ENCODE measurements at places on chromosomes 7 and 10. TPM values are rescaled to one million over a fixed set of nuclear protein-coding genes. Genes with fewer than 3 reads are reported as not detected.

DNA sequence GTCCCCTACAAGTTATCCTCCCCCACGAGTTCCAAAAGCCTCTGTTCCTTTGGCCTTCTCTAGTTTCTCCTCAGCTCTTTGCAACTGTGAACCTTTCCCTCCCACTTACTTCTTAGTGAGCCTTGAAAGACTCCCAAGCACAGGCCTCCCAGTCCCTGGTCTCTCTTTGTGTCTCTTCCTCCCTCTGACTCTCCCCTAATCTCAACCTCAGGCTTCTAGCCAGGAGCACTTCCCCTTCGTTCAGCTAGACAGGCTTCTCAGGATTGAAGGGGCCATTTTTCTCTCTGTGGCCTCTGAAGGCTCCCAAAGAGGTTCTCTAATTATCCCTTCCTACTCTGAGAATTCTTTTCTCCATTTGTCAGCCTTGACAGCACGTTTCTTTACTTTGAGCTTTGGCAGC is 50.2 kb upstream of the PHYHIPL start:
- DNase-seq: no peak

- DNase-seq: no peak
Observed at GRCh38 chr7:44221231-44221791, 20.5 kb downstream of the YKT6 start.

GRCh38 chr7:142123184-142123583 is 11.7 kb downstream of the MGAM2 start:
- no peak for DNase-seq

DNA sequence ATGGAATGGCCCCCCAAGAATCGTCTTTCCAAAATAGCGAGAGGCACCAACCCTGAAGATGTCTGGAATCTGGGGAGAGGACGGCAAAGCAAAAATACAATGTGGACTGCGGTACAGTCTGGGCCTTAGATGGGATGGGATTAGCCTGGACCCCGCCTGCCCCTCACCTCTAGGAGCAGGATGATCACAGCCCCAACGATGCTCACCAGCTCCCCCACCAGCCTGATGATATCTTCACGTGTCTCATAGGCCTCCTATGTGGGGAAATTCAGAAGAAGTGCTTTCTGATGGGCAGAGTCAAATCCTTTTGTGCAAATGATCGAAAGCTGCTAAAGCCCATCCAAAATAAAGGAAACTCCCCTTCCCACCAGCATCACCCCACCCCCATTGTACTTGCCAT is 18.2 kb downstream of the TRPV5 start:
- DNase-seq: no peak

DNA sequence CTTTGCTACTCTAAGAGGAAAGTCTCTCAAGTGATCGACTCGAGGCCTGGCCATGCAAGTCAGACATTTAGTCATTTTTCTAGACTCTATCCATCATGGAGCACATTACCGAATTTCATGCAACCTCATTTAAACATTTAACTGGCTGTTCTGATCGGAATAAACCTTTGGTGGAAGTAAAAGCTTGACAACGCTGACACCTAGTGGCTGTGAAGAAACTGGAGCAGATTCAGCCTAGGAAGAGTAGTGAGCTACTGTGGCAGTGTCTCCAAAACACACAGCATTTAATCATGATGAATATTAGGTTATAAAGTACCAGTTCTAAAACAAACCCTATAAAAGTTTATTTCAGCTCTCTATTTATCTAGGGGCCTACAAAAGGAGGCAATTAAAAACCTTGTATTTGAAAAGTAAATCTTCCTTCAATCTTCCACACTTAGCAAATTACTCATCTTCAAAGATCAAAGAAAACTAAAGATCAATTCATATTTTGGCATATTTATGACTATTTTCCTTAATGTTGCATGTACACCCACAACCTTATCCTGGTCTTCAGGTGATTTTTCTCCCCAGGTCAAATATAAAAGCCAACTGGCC is 175.0 kb downstream of the CTNNA3 start:
- DNase-seq: peak; percentile 54

- DNase-seq: no peak
Observed at GRCh38 chr10:84943541-84943940, 615.2 kb downstream of the CCSER2 start.

DNA sequence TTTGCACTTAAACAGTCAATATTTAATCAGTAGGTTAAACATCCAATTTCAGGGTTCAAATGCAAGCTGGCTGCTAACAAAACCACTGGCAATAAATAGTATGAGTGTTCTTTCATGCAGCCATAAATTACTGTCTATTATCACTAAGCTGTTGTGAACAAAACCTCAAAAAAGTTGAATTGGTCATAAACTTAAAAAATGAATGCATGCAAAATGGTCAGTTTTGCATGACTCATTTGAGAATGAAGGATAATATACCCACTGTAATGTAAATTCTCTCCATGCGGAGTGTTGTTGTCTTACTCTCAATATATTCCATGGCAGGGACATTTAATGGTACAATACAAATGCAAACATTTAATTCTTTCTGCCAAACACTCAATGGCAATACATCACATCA is 226.4 kb downstream of the MAGI2 start:
- no peak for DNase-seq

DNA sequence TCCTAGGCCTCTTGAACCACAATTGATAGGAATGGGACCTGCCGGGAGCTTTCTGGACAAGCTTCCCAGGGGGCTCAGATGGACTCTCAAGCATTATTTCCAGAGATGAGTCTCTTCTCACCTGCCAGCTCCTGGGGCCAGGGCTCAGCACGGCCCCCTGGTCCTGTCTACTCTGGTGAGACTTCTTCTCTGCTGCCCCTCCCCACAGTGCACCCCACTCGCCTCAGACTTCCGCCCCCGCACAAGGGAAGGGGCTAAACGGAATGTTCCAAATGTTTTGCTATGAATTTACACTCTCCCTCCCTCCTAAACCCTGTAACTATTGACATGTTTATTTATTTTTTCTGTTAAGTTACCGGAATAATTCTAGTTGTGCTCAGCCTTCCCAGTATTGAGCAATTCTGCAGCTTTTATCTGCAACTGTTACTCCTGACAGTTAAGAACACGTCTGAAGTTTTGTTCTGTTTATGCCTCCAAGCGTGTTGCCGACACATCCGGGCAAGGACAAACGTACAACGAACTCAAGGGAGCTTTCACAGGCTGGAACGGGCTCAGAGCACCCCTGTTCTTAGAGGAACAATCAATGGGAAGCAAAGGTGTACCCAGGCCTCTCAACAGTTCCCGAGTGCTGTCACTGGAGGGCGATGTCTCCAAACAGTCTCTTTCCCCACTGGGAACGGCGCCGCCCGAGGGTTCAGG is 55.2 kb downstream of the FHIP2A start:
- peak; percentile 58 for DNase-seq

- peak; percentile 61 for DNase-seq
Observed at GRCh38 chr10:35640474-35640873, 1.6 kb downstream of the FZD8 start.

GRCh38 chr10:44157574-44157973 is 227.3 kb downstream of the CXCL12 start:
- DNase-seq: no peak

- no peak for DNase-seq
Observed at GRCh38 chr10:111297351-111297848, 220.6 kb downstream of the ADRA2A start.

GRCh38 chr10:49761789-49762565 is at the start of gene OGDHL:
Gene OGDHL, minus strand, starts transcription at chr10:49762323. Its CDS starts 3,731 bp downstream, at chr10:49758592.
- DNase-seq: peak; percentile 58

GRCh38 chr7:138663725-138664710 is 37.1 kb downstream of the SVOPL start:
- DNase-seq: peak; percentile 3

DNA sequence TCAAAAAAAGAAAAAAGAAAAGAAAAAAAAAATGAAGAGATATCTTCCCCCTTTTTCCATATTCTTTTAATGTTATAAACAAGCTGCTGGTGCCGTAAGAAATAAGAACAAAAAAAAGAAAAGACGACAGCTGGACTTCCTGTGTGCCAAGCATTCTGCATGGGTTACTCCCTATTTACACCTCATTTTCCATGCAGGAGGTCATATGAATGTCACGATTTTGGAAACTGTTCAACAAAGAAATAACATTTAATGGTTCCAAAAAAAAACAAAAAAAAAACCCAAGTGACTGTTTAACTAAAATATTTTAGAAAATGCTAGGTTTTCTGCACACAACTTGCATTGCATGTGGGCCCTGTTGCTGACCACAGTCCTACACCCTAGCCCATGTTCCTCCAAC is 159.3 kb downstream of the TNS3 start:
- no peak for DNase-seq

DNA sequence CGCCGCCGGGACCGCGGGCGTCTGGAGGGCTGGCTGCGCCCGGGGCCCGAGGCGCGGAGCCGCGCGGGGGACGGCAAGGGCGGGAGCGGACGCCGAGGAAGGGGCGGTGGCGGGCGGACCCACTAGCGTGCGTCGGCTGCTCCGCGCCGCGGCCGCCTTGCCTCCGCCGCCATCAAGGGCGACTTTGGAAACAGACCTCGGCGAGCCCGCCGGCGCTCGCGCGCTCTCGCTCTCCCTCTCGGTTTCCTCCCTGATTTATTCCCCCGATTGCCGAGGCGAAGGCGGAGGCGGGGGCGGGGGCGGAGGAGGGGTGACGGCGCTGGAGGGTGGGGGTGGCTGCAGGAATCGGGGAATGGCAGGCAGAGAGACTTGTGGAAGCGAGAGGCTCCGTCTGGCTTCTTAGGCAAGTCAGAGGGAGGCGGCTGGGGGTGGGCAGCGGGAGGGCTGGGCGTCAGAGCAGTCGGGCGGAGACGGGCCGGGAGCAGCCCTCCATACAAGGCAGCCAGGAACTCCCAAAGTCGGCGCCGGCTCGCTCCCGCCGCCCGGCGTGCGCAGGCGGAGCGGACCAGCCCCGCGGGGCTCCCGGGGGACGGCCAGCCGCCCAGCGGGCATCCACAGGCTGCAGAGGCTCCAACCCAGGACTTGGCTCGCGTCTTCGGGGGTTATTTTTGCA is at the start of gene CACNA2D1:
TSS of gene CACNA2D1 (minus strand) at position 231 of the 673 bp plus-strand sequence.
- peak; percentile 88 for DNase-seq

GRCh38 chr10:43208147-43209073 is 58.5 kb downstream of the RASGEF1A start:
- DNase-seq: no peak

DNA sequence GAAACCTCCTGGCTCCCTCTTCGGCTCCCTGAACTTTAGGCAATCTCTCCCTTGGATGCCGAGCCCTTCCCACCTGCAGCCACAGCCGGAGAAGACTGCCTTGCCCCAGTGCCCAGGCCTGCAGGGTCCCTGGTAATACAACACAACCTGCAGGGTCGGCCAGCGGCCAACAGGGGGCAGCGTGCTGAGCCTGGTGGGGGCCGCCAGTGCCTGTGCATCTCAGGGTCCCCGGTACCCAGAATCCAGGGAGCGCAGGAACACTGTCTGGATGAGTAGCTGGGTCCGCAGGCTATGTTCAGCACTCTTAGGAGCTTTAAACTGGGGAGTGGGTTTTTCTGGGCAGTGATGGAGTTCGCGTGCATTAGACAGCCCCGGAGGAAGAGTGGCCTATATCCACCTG is 17.5 kb upstream of the C10orf71 start:
- no peak for DNase-seq

DNA sequence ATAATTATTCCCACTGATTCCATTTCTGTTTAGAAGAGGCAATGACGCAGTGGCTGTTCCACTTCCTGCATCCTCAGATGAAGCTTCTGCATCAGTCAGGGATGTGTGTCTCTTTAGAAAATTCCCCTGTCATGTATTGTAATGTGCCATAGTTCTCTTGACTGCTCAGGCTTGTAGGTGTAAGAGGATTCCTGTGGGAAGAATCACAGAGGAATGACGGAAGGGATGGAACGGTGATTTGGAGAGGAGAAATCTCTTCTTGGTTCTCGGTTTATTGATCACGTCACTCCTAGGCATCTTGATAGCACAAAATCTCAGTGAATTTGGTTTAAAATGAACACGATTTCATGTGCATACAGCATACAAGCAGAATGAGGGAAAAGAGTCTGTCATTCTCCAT is 69.8 kb upstream of the PRKCQ start:
- DNase-seq: no peak

GRCh38 chr10:128147669-128148068 is 21.4 kb upstream of the MKI67 start:
- DNase-seq: no peak

DNA sequence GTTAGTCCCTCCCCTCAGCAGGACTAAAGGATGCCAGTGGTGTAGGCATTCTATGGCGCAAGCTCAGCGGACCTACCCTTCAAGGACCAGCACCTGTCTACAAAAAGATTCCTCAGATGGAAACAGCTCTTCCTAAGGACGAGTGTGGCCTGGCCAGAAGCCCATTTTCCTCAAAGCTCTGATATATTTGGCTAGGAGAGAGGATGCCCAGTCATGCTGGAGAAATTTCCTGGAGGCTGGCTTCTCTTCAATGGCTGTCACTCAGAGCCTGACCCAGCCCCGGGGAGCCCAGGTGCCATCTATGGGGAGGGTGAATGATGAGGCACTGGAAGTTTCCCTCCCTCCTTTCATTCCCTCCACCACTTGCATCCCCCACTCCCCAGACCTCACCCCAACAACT is 111.5 kb downstream of the PLXNA4 start:
- peak; percentile 94 for DNase-seq

DNA sequence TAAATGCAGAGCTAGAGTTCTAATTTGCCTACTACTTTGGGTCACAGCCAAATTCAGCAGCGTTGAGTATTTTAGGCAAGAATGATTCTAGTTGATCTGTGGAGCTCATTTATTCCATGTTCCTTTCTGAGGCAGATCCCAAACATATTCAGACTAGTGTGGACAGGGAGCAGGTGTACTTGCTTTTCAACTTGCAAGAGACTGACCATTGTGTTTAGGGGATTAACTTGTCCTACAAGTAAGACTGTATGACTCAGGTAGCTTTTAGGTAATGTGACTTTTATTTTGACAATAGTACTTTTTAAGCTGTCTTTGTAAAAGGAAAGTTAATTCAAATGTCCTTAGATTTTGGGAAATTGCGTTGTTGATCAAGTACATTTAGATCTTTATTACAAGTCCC is 285.5 kb downstream of the TWIST1 start:
- DNase-seq: no peak

DNA sequence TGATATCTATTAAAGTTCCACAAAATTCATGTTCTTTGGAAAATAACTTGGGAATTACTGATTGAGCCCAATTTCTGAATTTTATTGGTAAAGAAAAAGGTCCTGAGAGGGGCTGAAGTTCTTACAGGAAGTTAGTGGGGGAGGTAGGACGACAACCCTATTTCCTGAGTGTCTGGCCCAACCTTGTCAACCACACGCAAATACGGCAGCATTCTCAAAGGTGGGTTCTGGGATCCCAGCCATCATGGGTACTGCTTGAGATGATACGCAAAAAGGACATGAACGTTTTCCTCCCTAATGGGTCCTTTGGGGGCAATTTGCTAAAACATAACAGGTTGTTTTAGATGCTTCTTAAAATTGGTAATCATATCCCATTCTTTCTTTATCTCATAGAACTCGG is 2.7 kb upstream of the PDCD4 start:
- DNase-seq: no peak

Gene EPDR1
- 0.39 TPM for total RNA-seq

Gene TAS2R5
- 0.85 TPM for total RNA-seq

Gene PDZD7
- 0.55 TPM for total RNA-seq

Gene STX1A
- 16.8 TPM for total RNA-seq

Gene EPHA1
- not detected for total RNA-seq

Gene NCF1
- not detected for total RNA-seq

Gene SUN3
- not detected for total RNA-seq

Measured in endothelial cell of umbilical vein (primary cell).